Heart right ventricle (tissue), 16 donors: ENCODE measurements at places on chromosomes 3 and 15. TPM values are rescaled to one million over a fixed set of nuclear protein-coding genes. Genes with fewer than 3 reads are reported as not detected.
A peak's percentile ranks its signal among the peaks of the same experiment; 100 is the strongest.

- no peaks in the 10 kb centered on the region for H3K36me3 ChIP-seq
- peaks cover 3% of the 10 kb centered on the region for H3K4me1 ChIP-seq
- H3K4me3 ChIP-seq: no peak overlapping the region
- peak overlapping the region; percentile 60 for H3K27ac ChIP-seq
These were observed 45.6 kb downstream of the LRTM1 start for GRCh38 chr3:54882129-54882833.

- H3K4me3 ChIP-seq: no peak overlapping the region
- H3K27ac ChIP-seq: no peak overlapping the region
- H3K4me1 ChIP-seq: no peaks in the 10 kb centered on the region
- H3K27me3 ChIP-seq: peaks cover 16% of the 10 kb centered on the region
- no peaks in the 10 kb centered on the region for H3K36me3 ChIP-seq
These were observed 56.5 kb downstream of the RPLP1 start for GRCh38 chr15:69509131-69509530.

DNA sequence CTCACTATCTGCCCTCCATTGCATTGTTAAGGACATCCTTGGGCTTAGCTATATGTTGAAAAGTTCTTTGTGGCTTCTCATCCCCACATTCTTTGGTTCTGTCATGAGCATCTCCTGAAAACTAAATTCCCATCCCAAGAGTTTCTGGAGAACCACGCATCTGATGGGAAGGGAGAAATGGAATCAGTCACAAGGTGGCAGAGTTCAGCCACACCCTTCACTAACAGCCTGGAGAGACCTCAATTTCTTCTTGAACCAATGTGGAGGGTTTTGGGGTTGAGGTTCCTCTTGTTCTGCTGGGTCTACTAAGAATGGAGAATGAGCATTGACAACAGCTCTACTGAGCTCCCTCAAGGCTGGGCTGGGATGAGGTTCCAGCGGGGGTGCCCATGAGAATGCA is 15.6 kb upstream of the MAGEL2 start:
- DNase-seq: no peak
- H3K4me1 ChIP-seq: no peaks in the 10 kb centered on the region
- H3K36me3 ChIP-seq: no peaks in the 10 kb centered on the region
- peaks cover 17% of the 10 kb centered on the region for H3K27me3 ChIP-seq
- H3K4me3 ChIP-seq: no peak overlapping the region

- H3K36me3 ChIP-seq: peaks cover 94% of the 10 kb centered on the region
- no peaks in the 10 kb centered on the region for H3K4me1 ChIP-seq
- no peak overlapping the region for H3K27ac ChIP-seq
These were observed 102.1 kb downstream of the DUT start for GRCh38 chr15:48433226-48433886.

DNA sequence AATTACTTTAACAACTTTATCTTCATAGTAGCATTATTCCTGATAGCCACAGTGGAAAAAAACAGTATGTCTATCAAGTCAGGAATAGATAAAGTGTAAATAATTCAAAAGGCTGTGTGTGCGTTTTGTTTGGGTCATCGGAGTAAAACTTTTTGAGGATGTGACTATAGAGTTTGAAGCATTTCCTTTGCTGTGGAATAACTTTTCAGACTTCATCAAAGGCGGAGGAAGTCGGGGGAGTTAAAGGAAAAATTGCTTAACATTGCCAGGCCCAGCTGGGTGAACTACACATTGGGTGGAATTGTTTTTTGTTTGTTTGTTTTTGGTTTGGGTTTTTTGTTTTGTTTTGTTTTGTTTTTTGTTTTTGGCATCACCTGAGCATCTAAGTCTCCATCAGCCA is 70.4 kb upstream of the CRTC3 start:
- H3K27me3 ChIP-seq: no peaks in the 10 kb centered on the region
- DNase-seq: no peak
- no peaks in the 10 kb centered on the region for H3K36me3 ChIP-seq
- H3K27ac ChIP-seq: peak overlapping the region; percentile 72
- peaks cover 52% of the 10 kb centered on the region for H3K4me1 ChIP-seq
- no peak overlapping the region for H3K4me3 ChIP-seq

GRCh38 chr3:68468695-68469375 is 463.5 kb downstream of the TAFA4 start:
- no peak overlapping the region for H3K4me3 ChIP-seq
- H3K4me1 ChIP-seq: no peaks in the 10 kb centered on the region
- no peaks in the 10 kb centered on the region for H3K36me3 ChIP-seq
- no peaks in the 10 kb centered on the region for H3K27me3 ChIP-seq

The CADPS gene
- total RNA-seq: 24.1 TPM

The PTH1R gene
- total RNA-seq: 2.8 TPM

- H3K36me3 ChIP-seq: no peaks in the 10 kb centered on the region
- no peaks in the 10 kb centered on the region for H3K27me3 ChIP-seq
- H3K27ac ChIP-seq: peak overlapping the region; percentile 62
- DNase-seq: peak; percentile 60
These were observed 21.0 kb upstream of the PLXNA1 start for GRCh38 chr3:126961791-126962461.

The KLHL6 gene
- 0.97 TPM for total RNA-seq

DNA sequence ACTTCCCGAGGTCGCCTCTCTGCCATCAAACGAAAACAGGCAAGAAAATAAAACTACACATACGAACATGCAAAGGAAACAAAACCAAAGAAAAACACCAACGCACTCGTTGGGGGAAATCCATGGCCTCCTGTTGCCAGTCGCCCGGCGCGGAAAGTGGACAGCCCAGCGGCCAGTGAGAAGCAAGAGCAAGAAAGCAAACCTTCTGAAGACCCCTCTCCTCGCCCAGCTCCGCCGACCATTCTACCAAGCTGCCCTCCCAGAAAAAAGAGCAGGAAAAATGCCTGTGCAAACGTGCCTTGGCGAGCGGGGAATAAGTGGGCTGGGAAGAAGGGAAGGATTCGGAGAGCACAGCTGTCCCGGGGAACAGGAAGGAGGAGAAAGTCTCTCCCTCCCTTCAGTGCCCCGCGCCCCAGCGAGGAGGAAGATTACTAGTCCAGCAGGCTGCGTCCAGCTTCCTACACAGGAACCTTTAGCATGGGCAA is 802 bp upstream of the NECTIN3 start:
- peaks cover 18% of the 10 kb centered on the region for H3K4me1 ChIP-seq
- peak overlapping the region; percentile 82 for H3K27ac ChIP-seq
- no peaks in the 10 kb centered on the region for H3K27me3 ChIP-seq
- H3K4me3 ChIP-seq: peak overlapping the region; percentile 79
- no peaks in the 10 kb centered on the region for H3K36me3 ChIP-seq
- DNase-seq: no peak

DNA sequence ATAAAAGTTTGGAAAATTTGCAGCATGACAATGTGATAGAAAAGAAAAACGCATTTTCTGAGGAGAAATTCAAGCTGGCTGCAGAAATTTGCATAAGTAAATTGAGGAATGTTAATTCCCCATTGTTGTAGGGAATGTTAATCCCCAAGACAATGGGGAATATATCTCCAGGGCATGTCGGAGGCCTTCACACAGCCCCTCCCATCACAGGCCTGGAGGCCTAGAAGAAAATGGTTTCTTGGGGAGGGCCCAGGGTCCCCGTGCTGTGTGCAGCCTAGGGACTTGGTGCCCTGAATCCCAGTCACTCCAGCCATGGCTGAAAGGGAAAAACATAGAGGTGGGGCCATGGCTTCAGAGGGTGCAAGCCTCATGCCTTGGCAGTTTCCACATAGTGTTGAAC is 101.1 kb downstream of the BOC start:
- H3K27ac ChIP-seq: no peak overlapping the region
- peaks cover 3% of the 10 kb centered on the region for H3K36me3 ChIP-seq
- H3K27me3 ChIP-seq: no peaks in the 10 kb centered on the region
- DNase-seq: no peak
- no peak overlapping the region for H3K4me3 ChIP-seq

The MORC1 gene
- total RNA-seq: not detected

The GABRB3 gene
- total RNA-seq: 4.5 TPM

The DISP2 gene
- 1.3 TPM for total RNA-seq

GRCh38 chr3:54967731-54968161 is 39.9 kb upstream of the LRTM1 start:
- no peaks in the 10 kb centered on the region for H3K4me1 ChIP-seq
- H3K27me3 ChIP-seq: no peaks in the 10 kb centered on the region

DNA sequence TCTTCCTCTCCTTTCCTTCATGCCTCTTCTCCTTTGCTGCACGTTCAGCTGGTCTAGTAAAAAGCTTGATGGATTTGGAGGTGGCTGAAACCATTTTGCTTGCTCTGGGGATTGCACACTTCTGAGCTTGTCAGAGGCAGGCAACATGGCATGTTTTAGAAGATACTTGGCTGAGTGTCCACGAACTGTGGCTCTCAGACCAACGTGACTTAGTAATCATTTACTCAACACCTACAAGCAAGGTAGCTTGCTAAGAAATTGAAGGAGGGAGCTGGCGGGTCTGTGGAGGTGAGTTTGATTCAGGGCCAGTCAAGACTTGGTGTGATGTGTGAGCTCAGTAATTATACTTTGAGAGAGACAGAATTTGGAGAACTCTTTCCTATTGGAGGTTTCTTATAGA is 196.0 kb downstream of the LPP start:
- H3K27me3 ChIP-seq: no peaks in the 10 kb centered on the region
- peaks cover 30% of the 10 kb centered on the region for H3K4me1 ChIP-seq
- DNase-seq: no peak
- H3K36me3 ChIP-seq: no peaks in the 10 kb centered on the region
- no peak overlapping the region for H3K4me3 ChIP-seq

DNA sequence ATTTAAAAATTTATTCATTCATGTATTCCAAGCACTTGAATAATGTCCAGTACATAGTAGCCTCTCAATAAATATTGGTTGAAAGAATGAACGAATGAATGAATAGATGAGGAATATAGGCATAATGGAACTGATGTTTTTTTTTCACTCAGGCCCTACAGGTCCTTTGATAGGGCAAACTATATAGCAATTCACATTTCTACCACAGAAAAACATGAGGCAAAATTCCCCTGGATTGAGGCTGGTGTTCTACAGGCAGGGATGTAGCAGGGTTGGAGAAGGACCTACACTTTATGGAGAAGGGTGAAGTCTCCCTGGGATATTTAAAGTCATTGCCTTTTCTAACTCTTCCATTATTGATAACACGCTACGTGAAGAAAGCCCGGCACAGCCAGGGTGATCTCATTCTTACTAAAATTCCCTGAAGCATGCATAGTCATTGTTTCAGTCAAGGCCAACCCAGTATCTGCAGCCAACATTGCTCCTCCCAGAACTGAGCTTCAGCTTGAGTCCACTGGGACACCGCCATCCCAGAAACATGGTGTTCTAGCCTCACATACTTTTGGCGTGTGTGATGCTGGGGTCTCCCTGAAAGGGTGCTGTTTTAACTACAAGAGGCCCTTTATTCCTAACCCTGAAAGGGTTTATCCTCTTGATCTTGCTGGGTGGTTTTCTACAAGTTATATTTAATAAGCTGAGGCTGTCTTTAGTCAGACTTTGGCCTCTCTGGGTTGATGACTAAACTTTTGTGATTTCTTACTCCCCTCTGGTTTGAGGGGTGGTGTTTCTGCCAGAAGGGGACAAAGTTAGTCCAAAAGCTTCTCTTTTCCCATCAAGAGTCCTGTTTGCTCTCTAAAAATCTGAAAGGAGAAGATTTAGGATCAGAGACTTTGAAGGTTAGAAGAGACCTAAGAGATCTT is 25.9 kb upstream of the FBN1 start:
- peak; percentile 57 for DNase-seq
- no peak overlapping the region for H3K4me3 ChIP-seq
- H3K27me3 ChIP-seq: no peaks in the 10 kb centered on the region
- H3K36me3 ChIP-seq: no peaks in the 10 kb centered on the region

The ZKSCAN7 gene
- total RNA-seq: 3.2 TPM

DNA sequence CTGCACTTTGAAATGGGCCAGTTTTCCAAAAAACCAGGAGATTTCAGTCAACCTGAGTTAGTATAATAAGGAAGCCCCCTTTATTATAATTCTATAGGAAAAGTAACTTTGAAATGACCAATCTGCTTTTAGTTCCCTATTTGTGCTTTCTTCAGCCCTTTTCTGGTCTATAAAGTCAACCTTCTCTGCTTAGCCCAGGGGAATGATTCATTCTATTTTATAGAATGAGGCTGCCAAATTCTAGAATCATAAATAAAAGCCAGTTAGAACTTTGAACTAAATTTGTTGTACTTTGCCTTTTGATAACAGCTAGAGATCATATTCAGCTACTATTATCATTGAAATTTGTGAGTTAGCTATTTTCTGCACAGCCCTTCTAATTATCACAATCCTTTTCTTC is 24.7 kb downstream of the CIP2A start:
- H3K36me3 ChIP-seq: no peaks in the 10 kb centered on the region
- H3K27ac ChIP-seq: no peak overlapping the region

The ADIPOQ gene
- not detected for total RNA-seq

GRCh38 chr15:98296653-98297052 is 336.1 kb downstream of the ARRDC4 start:
- no peaks in the 10 kb centered on the region for H3K36me3 ChIP-seq
- no peak overlapping the region for H3K4me3 ChIP-seq
- DNase-seq: no peak
- H3K4me1 ChIP-seq: no peaks in the 10 kb centered on the region

- no peak overlapping the region for H3K27ac ChIP-seq
- no peaks in the 10 kb centered on the region for H3K4me1 ChIP-seq
- DNase-seq: no peak
These were observed 131.9 kb downstream of the B3GALNT1 start for GRCh38 chr3:160973067-160973809.

GRCh38 chr15:90264671-90265070 is 801 bp upstream of the NGRN start:
- H3K27me3 ChIP-seq: no peaks in the 10 kb centered on the region
- peaks cover 27% of the 10 kb centered on the region for H3K36me3 ChIP-seq
- H3K4me1 ChIP-seq: peaks cover 54% of the 10 kb centered on the region
- peak overlapping the region; percentile 96 for H3K27ac ChIP-seq

The SLC22A14 gene
- not detected for total RNA-seq

DNA sequence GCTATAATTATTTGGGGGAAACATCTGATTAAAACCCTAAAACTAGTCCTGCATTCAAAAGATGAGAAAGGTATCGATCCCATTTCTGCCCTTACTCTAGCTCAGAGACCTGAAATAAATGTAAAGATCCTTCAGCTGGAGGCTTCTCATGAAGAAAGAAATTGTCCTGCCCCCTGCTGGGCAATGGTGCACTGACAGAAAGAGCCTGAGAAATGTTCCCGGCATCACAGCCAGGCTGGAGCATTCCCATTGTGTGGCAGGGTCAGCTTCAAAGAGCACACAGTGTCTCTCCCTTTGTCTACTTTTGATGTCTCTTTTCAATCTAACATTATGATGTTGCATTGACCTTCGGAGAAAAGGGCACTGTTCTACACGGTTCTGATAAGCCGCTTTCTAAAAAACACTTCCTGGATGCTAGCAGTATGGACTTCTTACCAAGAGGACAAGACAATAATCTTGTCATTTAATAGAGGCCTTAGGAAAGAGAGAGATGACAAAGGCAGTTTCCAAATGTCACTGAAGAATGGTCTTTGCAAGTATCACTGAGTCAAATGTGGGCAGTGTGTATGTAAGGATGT is 287.5 kb downstream of the MAGI1 start:
- H3K4me3 ChIP-seq: no peak overlapping the region
- H3K4me1 ChIP-seq: peaks cover 1% of the 10 kb centered on the region
- H3K27me3 ChIP-seq: no peaks in the 10 kb centered on the region
- no peak overlapping the region for H3K27ac ChIP-seq
